ENCODE measurements at places on chromosomes 6 and 20.
A peak's percentile ranks its signal among the peaks of the same experiment; 100 is the strongest.

DNA sequence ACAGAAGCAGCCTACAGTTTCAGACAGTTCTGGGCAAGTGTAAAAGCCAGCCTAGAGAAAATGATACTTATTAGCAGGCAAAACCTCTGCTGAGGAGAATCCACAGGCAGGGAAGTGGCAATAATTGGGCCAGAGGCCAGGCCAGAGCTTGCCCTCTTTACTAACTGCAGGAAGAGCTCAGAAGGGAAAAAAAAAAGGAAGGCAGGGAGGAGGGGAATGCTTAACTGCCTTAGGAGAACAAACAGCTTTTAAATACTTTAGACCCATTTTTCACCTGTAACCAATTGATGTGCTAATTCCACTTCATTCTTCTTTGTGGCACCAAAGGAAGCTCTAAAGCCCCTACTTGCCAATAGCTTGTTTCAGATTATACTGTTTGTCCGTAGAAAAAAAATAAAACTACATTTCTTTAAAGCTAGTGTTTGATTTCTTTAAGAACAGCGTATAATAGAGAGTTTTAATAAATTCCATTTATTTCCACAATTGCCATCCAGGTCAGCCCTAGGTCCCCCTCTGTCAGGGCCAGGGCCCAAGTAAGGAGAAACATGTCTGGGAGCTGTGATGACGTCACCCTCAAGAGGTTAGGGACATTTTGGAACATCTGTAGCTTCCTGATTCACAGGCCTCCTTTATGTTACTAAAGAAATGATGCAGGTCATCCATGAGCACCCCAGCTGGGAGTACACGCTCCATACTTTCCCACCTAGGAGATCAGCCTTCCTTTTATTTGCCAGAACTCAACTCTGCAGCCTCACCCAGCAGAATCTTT lies 384.3 kb downstream of the CDC5L start:
- no peak for DNase-seq

DNA sequence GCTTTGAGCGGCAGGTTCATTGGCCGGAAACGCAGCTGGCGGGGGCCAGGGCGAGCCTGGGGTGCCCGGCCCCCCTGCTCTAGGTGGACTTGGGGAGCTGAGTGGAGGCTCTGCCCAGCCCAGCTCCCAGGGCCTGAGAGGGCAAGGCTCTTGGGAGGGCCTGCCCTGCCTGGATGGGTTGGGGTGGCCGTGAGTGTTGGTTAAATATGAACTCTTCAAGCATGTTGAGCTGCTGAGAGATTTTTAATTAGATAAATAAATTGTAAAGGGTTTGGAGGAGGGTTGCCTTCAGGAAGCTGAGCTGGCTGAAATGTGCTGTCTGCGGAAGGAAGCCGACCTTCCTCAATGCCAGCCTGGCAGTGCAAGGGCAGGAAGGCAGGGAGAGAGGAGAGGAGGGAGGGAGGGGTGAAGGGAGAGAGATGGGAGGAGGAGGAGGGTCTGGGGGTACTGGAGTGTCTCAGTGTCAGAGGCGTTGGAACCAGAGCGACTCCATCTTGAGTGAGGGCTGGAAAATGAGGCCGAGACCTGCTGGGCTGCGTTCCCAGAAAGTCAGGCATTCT lies 39.4 kb upstream of the PMEPA1 start:
- DNase-seq: peak; percentile 58

DNA sequence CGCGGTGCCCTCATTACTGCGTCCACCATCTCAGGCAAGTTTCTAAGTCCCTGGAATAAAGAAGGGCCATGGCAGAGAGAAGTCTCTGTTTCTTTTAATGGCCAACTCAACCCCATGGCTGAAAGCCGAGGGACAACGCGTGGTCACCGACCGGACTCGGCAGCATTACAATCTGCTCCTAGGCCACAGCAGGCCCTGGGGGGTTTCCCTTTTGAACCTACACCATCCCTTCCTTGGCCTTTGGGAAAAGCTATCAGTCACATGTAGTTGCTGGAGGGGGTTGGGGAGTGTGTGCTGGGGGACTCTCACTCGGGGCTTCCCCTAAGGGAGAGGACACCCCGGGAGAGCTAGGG lies 11.1 kb upstream of the FAM83C start:
- peak; percentile 75 for DNase-seq

GRCh38 chr6:2961506-2961905 lies 9.9 kb downstream of the SERPINB6 start:
- no peak for DNase-seq

GRCh38 chr20:61529354-61529753 lies 277.3 kb downstream of the CDH4 start:
- DNase-seq: peak; percentile 61
